ENCODE measurements at places on chromosomes 16 and 17. TPM values are rescaled to one million over a fixed set of nuclear protein-coding genes. Genes with fewer than 3 reads are reported as not detected.

HOXB5 gene
- not detected for total RNA-seq

ZNF319 gene
- 1.7 TPM for total RNA-seq

- H3K27me3 ChIP-seq = no peaks in the 10 kb centered on the region
- H3K4me3 ChIP-seq = no peak overlapping the region
- H3K36me3 ChIP-seq = no peaks in the 10 kb centered on the region
- DNase-seq = no peak
- H3K27ac ChIP-seq = no peak overlapping the region
- no peaks in the 10 kb centered on the region for H3K4me1 ChIP-seq
These were observed 28.6 kb upstream of the XYLT1 start for GRCh38 chr16:17499223-17499902.

DNA sequence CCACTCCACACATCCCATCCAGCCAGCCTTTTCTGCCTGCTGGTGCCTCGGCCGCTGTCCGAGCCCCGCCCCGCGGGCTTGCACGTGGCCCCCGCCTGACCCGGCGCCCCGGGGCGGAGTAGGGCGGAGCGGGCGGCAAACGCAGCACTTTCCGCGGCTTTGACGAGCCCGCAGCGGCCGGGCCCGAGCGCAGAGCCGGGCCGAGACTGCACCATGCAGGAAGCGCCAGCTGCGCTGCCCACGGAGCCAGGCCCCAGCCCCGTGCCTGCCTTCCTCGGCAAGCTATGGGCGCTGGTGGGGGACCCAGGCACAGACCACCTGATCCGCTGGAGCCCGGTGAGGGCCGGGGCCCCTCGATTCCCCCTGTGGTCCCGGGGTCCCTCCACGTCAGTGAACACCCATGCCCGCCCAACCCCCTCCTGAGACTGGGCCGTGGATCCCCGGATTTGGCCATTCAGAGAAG is at the start of gene HSF4:
HSF4 (plus strand) TSS at position 147 of the 463 bp plus-strand sequence; CDS start at position 214, 67 bp downstream.
- peaks cover 3% of the 10 kb centered on the region for H3K36me3 ChIP-seq
- no peak within 1 kb of the TSS for H3K4me3 ChIP-seq
- H3K27ac ChIP-seq = no peak within 1 kb of the TSS
- peaks cover 89% of the 10 kb centered on the region for H3K27me3 ChIP-seq
- DNase-seq = no peak

DNA sequence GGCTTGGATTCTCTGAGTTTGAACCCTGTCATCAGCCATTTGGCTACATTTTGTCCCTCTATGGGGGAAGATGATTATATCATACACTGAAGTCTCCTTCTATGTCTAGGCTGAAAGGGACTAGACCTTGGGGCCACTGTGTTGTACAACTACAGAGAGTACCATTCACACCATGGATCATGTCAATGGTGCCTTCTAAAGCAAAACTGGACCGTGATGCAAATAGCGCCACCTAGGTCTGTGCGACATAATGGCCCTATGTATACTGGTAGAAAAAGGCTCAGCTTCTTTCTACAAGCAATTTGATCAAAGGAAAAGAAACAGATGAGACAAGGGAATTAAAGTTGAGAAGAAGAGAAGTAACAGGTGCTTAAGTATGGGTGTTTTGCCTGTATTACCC is 100.7 kb downstream of the LYRM1 start:
- H3K36me3 ChIP-seq = no peaks in the 10 kb centered on the region
- DNase-seq = no peak
- H3K27ac ChIP-seq = no peak overlapping the region
- H3K4me3 ChIP-seq = no peak overlapping the region
- no peaks in the 10 kb centered on the region for H3K4me1 ChIP-seq
